Stimulated activated CD8-positive, alpha-beta memory T cell treated with anti-CD3 and anti-CD28 coated beads, Interleukin-2, amount 100 ng/mL, for 48 hours (primary cell): ENCODE measurements at places on chromosomes 16 and 17.

DNA sequence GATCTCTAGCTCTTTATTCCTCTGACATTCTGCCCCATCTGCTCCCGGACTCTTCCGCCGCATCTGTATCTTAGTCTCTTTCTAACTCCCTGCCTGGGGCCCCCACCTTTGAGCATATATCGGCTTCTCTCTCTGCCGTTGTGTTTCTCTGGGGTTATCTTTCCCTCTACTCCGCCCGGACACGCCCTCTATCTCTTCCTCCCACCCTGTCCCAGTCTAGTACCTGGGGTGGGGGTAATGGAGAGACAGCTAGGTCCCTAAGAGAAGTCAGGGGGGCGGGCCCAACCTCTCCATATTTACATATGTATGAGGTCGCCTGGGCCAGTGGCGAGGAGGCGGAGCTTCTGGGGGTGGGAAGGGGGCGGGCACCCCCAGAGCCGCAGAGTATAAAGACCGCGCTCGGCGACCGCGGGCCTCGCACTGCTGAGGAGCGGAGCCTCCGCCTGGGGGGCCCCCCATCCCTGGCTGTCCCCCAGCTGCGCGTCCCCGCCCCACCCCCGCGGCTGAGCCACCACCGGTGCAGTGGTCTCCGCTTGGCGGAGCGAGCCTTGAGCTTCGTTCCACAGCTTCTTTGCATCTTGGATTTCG is at the start of gene ATP1B2:
Gene ATP1B2 (plus strand): TSS at position 418 of the 588 bp plus-strand sequence. CDS start 593 bp downstream, outside the sequence.
- peak; percentile 59 for DNase-seq

- no peak for DNase-seq
These were observed 10.6 kb downstream of the PEMT start for GRCh38 chr17:17580662-17581470.

DNA sequence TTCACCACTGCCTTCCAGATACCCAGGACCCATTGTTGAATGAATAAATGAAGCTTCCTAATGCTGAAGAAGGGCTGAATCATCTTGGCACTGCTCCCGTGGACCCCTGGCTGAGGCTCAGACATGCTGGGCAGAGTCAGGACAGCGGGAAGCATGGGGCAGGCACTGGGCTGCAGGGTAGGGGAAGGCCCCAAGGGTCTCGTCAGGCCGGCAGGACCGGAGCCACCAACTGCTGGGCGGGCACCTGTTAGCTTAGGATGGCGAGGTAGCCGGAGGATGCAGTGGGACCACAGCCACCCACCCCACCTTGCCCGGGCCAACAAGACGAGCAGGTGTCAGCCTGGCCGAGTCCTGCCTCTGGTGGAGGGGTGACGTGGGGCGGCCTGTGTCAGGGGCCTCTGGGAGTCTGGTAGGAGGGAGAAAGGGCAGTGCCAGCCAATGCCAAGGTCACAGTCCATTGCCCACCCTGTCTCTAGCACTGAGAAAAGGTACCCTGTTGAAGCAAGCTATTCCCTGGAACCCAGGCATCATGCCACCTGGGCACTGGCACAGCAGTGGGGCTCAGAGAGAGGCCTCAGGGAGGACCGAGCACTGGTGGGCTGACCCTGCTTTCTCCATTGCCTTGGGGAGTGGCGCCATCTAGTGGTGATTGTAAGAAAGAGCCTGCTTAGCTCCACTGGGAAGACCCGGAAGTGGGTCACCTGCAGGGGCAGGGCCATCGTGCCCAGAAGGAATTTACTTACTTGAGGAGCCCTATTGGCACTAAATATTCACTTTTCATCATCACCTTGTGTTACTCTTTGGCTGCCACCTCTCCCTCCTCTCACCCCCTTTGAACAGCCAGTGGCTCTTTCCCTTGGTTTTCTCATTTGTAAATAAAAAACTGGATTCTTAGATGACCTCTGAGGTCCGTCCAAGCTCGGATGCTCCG is 3.0 kb upstream of the DLX3 start:
- DNase-seq: peak; percentile 71

DNA sequence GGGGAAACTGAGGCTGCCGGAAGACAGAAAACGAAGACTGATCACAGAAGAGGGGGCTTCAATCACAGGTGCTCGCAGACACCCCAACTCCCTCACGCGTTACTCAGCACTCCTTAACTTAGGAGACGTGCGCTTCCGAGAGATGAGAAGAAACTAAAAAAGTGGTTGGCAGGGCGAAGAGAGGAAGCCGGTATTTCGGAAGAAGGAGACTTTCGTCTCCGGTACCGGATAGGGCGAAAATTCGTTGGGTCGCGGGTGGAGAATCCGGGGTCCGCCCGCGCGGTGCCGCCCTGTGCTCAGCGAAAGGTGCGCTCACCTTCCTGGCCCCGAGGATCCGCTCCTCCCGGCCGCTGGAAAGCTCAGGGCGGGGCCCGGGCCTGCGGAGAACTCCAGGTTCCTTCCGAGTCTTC is 917 bp upstream of the TBX2 start:
- no peak for DNase-seq

GRCh38 chr16:56971768-56972043 is 10.0 kb downstream of the CETP start:
- no peak for DNase-seq

DNA sequence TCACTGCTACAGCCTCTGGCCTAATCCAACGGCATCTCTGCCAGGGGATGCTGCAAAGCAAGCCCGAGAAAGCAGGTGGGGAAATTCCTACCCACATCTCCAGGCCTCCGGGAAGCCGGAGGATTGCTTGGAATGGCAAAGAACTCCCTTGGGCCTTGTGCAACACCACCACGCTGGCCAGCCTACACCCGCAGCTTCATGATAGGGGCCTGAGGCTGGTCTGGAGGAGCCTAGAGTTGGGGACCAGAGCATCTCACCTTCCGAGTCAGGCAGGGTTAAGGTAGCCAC is 20.3 kb downstream of the GGA3 start:
- no peak for DNase-seq

DNA sequence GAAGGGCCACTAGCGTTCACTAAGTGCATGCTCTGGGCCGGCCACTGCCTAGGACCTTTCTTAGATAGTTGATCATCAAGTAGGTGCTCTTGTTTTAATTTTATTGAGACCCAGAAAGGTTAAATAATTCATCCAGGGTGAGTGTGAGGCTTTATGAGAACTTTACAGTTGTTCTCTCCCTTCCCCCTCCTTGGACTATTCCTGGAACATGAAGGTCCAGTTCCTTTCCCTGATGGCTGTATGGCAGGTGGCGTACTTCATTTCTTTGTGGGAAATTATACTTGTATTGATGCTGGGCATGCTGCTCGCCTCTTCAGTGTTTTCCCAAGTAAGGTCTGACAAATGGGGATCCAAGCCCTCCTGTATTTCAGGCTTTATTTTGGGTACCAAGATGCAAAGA is 8.5 kb downstream of the SGF29 start:
- no peak for DNase-seq

GRCh38 chr16:30136971-30137605 is 14.1 kb upstream of the MAPK3 start:
- no peak for DNase-seq

DNA sequence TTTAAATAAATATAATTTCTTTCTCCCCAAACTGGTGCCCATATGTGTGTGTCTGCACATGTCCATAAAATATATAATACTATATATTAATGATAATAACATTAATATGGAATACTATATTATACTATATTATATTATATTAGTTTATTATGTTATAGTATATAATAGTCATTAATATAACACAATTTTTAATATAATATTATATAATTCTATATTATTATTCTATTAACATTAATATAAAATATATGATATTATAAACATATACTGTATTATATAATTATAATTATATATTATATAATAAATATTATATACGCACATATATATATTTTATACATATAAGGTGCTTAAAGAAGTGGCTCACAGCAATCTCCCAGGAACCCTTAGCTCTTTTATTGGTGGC is 513.0 kb upstream of the CDH11 start:
- DNase-seq: no peak

DNA sequence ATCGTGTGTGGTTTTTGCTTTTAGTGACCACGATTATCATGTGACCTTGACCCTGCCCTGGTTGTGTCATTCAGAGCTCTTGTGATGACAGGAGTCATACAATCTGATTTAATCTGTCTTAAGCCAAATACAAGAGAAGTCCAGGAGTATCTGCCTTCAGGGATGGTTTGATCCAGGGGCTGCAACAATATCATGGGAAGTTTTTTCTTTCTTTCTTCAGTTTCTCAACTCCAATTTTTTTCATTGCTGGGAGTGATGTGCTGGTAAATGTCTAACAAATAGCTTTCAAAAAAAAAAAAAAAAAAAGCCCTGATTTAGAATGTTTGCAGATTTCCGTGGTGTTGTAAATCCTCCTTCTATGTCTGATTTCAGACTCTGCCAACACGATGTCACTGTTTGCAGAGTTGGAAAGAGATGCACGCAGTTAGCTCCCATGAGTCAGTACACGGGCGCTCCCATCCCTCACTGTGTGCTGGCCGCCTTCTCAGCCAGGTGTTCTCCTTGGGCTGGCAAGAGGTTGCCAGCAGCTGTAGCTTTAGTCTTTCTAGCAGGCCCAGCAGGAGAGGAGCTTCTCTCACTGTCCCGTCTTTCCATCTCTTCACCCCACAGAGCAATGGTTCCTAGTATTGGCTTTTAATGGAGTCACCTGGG is 229.7 kb downstream of the SNX29 start:
- no peak for DNase-seq

DNA sequence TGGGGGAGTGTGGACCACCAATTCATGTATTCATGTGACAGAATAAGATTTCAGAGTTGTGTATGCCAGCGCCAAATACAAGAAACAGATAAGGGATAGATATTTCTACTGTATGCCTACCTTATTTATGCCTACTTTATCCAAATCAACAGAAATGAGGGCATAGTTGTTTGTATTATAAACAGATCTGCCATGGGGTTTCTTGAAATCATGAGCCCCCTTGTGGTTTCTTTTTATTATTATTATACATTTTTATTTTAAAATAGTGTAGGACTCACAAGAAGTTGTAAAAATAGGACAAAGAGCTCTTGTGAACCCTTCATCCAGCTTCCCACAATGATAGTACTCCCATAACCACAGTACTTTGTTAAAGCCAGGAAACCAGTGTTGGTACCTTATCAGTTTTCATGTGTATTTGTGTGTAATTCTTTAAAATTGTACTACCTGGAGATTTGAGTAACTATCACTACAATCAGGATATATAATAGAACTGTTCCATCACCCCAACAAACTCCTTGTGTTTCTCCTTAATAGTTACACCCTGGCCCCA is 229.4 kb downstream of the CCDC182 start:
- DNase-seq: no peak

- no peak for DNase-seq
These were observed 127.1 kb upstream of the HS3ST3A1 start for GRCh38 chr17:13728781-13729180.

GRCh38 chr17:59892251-59892923 is 356 bp downstream of the TUBD1 start:
- DNase-seq: no peak

DNA sequence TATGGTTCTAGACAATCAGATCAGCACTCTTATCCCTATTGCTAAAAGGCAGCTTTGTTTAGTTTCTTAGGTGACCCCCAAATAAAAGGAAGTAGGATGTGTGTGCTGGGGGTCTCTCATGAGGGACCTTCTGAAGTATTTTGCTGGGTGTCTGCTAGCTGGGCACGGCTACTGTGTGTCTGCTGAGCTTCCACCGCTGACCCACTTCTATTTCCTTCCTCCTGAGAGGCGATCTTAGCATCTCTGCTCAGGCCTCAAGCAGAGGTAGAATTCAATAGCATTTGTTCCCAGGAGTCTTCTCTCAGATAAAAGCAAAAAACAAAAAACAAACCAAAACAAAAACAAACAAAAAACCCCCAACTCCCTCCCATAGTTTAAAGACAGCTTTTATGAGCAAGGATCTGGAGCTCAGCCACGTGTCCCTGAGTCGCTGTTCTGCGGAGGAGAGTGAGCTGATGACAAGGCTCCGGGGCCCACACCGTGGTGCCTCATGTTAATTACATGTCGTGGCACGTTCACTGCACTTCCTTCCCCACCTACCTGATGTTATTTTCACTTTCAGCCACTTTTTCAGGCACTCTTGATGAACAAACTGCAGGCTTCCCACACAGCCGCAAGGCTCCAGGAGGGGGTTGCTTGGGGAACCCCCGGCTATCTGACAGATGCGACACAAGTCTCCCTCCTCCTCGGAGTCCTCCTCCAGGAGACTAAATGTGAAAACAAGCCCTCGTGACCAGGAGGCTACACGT is 83.5 kb downstream of the MARCHF10 start:
- peak; percentile 59 for DNase-seq

- DNase-seq: no peak
These were observed 19.5 kb downstream of the BCL7C start for GRCh38 chr16:30874244-30874820.

DNA sequence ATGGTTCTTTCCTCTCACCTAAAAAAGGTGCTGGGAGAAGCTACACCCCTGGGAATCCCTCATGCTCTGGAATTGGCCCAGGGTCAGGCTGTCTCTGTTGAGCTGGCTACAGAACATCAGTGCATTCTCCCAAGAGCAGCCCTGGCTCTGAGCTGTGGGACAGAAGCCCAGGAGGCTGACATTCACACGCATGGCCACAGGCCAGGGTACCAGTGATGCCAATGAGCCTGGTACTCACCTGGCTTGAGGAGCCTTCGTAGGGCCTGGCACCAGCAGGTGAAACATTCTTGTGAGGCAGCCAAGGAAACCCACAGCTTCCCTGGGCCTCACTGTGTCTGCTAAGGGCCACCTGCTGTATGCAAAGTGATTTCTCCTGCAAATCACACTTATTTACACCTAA is 121.7 kb upstream of the CCL2 start:
- DNase-seq: no peak

DNA sequence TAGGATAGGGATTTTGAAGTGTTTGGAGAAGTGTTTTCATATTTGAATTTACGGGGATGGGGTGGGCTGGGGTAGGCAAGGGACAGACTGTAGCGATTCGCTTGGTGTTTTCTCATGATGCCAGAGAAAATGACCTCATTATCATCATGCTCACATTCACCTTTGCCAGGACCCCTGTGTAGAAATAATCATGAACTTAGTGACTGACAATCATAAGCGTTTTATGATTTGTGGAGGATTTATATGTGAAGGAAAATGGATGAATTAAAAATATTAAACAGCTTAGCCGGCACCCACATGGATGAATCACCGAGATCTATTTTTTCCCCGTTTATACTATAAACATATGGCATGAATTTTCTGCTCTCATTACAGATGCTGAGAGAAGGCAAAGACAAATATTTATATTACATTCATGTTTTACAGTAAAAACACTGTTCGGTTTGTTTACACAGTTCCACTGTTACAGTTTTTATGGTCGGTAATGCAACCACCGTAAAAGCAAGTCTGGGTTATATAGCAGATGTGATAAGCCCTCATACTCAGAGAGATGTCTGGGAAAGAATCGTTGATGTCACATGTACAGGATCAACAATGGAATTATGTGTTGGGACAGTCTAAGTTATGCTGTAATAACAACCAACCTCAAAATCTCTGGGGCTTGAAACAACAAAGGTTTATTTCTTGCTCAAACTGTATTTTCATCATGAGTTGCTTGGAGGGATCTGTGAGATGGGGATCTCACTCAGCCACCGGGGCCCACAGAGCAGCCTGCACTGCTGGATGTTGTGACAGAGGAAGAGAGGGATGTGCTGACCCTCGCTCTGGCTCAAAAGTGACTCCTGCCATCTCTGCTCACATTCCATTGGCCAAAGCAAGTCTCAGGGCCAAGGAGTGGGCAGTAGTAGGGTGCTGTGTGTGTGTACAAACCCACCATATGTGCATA is 85.1 kb downstream of the WWOX start:
- no peak for DNase-seq
